Osteoblast (primary cell): ENCODE measurements at places on chromosomes 5 and 9. TPM values are rescaled to one million over a fixed set of nuclear protein-coding genes. Genes with fewer than 3 reads are reported as not detected.

The PCAT7 gene
- total RNA-seq, result under 0.01 and 0.36 TPM in 2 replicates

The FRMD3 gene
- total RNA-seq, result 0.36 TPM in 1 of 2 replicates, not detected in the other

The BRD3 gene
- 6.9 and 10.9 TPM in 2 replicates for total RNA-seq

The WDR41 gene
- total RNA-seq, result 96.7 and 114 TPM in 2 replicates

The RAB3C gene
- not detected in 2 replicates for total RNA-seq

The BTF3 gene
- 207 and 218 TPM in 2 replicates for total RNA-seq

The TRIM41 gene
- 12.4 and 15.9 TPM in 2 replicates for total RNA-seq

The BTNL8 gene
- total RNA-seq, result not detected in 2 replicates

The CTNNA1 gene
- 432 and 448 TPM in 2 replicates for total RNA-seq

The PLK2 gene
- total RNA-seq, result 220 and 299 TPM in 2 replicates

The C9 gene
- 0.36 TPM in 1 of 2 replicates, not detected in the other for total RNA-seq

The PITX1 gene
- 8.3 and 9.8 TPM in 2 replicates for total RNA-seq

The GPX8 gene
- total RNA-seq, result 143 and 158 TPM in 2 replicates

The TLE4 gene
- total RNA-seq, result 49.2 and 62.2 TPM in 2 replicates

The TMEM252 gene
- total RNA-seq, result not detected in 2 replicates

The CARD6 gene
- 19.5 and 24.8 TPM in 2 replicates for total RNA-seq

The SLC46A2 gene
- under 0.01 TPM in 1 of 2 replicates, not detected in the other for total RNA-seq

The HSPA9 gene
- 499 and 624 TPM in 2 replicates for total RNA-seq

The TMC1 gene
- under 0.01 TPM in 1 of 2 replicates, not detected in the other for total RNA-seq

The EFNA5 gene
- 10.0 and 12.3 TPM in 2 replicates for total RNA-seq

The PDGFRB gene
- total RNA-seq, result 531 and 567 TPM in 2 replicates

The EGR1 gene
- 2.2 and 2.7 TPM in 2 replicates for total RNA-seq

The SPEF2 gene
- 7.2 and 12.7 TPM in 2 replicates for total RNA-seq

The SNCAIP gene
- 6.2 and 8.0 TPM in 2 replicates for total RNA-seq

The MYMK gene
- not detected in 2 replicates for total RNA-seq

The TMEM232 gene
- total RNA-seq, result 1.4 and 2.7 TPM in 2 replicates

The SHOC1 gene
- total RNA-seq, result under 0.01 TPM in 2 replicates

The COL15A1 gene
- total RNA-seq, result 8.0 and 29.3 TPM in 2 replicates

The LIX1 gene
- total RNA-seq, result not detected in 2 replicates

The PHF24 gene
- under 0.01 TPM in 1 of 2 replicates, not detected in the other for total RNA-seq

The SPATA31A3 gene
- not detected in 2 replicates for total RNA-seq

The EGFL7 gene
- total RNA-seq, result 3.3 and 6.2 TPM in 2 replicates
